Heart right ventricle (tissue), 16 donors: ENCODE measurements at places on chromosomes 2 and 18. TPM values are rescaled to one million over a fixed set of nuclear protein-coding genes. Genes with fewer than 3 reads are reported as not detected.

- no peak for DNase-seq
These were observed 201.3 kb upstream of the OSR1 start for GRCh38 chr2:19559596-19560240.

Gene SCN2A
- 0.05 TPM for total RNA-seq

DNA sequence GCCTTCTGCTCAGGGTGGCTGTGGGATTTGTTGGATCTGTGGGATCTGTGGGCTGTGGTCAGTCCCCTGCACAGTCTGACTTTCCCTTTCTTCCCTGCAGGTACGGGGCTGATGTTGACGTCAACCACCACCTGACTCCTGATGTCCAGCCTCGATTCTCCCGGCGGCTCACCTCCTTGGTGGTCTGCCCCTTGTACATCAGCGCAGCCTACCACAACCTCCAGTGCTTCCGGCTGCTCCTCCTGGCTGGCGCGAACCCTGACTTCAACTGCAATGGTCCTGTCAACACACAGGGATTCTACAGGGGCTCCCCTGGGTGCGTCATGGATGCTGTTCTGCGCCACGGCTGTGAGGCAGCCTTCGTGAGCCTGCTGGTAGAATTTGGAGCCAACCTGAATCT is 17.5 kb downstream of the ASB1 start:
- no peak for DNase-seq

DNA sequence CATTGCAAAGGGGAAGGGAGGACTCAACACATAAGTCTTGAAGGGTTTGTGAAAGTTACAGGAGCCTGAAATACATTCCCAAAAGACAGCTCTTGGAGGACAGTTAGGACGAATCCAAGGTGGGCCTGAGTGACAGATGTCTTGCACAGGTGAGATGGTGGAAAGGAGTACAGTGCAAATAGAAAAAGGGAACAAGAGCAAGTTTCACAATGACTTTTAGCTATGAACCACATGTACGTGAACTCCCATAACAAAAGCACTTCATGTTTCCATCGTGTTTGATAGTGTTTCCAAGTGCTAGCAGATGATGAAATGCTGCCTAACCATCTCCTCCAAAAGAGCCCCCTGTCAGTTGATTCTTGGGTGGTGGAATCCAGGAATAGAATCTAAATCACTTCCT is 1.8 kb downstream of the IL18RAP start:
- no peak for DNase-seq

Gene ADD2
- 1.2 TPM for total RNA-seq

- DNase-seq = no peak
These were observed 149.3 kb downstream of the COL6A3 start for GRCh38 chr2:237264480-237265219.

DNA sequence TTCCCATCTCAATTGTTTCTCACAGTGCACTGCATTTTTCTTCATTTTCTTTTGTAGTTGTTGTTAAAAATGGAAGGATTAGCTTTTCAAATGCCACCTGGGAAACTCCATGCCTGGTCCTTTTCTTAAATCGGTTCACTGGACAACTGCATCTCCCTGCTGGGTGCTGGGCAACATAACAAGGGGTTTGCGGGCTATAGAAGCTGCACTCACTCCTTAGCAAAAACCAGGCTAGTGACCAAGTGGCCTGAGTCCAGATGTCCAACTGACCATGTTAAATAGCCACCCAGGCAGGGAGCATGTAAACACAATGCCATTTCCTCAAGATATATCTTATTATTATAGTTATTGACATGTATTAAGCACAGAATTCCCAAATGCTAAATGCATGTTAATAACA is 264.9 kb downstream of the ICOS start:
- no peak for DNase-seq

Gene RASGRP3
- 62.3 TPM for total RNA-seq

Gene GRP
- total RNA-seq = not detected

Gene G6PC2
- not detected for total RNA-seq

GRCh38 chr18:73528066-73528465 is 619.6 kb downstream of the FBXO15 start:
- DNase-seq = no peak

- DNase-seq = no peak
These were observed 56.5 kb downstream of the RPIA start for GRCh38 chr2:88747990-88748389.

GRCh38 chr2:179692610-179693009 is 168.8 kb downstream of the ZNF385B start:
- no peak for DNase-seq

- DNase-seq = no peak
These were observed 59.4 kb downstream of the FMNL2 start for GRCh38 chr2:152394326-152394725.

DNA sequence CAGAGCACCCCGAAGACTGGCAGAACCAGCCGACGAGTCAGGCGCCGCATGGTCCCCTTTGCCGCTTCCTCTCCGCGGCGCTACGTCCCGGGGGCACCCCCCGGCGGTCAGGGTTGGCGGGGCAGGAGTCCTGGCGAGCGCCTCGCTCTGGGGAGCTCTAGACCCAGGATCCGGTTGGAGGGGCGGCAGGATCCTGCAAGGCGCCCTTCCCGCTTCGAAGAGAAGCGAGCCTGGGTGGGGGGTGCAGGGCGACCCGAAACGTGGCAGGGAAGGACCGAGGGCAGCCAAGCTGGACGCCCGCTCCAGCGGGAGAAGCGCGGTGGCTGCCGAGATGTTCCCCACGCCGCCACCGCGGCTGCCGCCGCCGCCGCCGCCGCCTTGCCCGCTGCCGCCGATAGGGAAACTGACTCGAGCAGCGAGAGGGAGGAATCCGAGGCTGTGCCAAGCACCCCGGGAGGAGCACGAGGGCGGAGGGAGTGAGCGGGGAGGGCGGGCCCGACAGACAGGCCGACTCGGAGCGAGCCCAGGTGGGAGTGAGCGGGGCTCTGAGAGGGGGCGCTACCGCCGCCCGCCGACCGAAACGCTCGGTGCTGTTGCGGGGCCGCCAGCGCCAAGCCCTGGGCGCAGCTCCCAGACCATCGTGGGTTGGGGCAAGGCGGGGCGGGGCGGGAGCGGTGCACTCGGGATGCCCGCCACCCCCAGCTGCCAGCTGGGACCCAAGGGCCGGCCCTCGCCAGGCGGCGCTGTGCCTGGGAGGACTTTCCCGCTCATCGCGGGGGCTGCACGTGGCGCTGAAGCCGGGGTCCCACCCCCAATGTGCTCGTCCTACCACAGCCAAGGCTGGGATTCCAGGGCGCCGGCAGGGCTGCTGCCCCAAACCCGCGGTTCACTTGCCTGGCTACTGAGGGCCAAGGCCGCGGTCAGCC is at the start of gene GALNT14:
Gene GALNT14, minus strand, starts transcription at position 404 of the 926 bp plus-strand sequence. Its CDS starts 354 bp downstream, at position 50.
- DNase-seq = peak; percentile 28

DNA sequence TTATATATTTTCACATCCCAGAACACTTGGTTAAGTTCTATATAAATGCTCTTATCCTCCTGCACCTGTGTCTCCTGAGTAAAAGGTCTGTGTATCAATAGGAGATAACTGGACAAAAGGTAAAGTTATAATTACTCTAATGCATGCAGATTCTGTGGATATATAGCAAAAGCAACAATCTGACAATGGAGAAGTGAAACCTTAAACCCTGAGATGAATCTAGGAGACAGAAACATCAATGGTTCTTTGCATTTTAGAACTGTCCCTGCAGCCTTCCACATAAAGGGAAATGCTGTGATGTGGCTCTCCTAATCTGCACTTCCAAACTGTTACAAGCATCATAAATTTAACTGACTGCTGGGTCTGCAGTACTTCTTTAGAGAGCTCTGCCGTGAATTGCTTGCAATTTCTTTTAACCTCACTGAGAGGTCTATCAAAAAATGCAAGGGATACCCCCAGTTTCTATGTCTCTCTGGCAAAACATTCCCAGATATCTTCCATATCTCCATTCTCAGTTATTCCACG is 42.8 kb upstream of the FSIP2 start:
- no peak for DNase-seq

Gene SLC5A7
- 0.11 TPM for total RNA-seq

Gene LIMS3
- 4.1 TPM for total RNA-seq

- DNase-seq = no peak
These were observed 226.2 kb downstream of the PIEZO2 start for GRCh38 chr18:10923141-10923540.

Gene CROCC2
- total RNA-seq = not detected

Gene UGT1A10
- not detected for total RNA-seq

DNA sequence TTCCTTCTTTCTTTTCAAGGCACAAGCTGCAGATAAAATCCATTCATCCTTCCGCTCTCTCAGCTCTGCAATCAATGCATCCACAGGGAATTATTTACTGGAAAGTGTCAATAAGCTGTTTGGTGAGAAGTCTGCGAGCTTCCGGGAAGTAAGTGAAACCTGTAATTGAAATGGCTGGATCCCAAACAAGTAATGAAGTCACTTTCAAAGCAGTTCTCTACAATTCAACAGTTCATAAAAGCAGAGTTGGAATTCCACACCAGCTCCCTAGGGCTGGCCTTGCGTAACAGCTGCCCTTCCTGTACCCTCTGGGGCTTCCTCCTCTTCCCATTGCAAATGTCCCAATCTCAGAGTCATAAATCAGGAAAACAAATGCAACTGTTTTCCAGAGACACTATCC is 9.6 kb downstream of the SERPINB2 start:
- no peak for DNase-seq

DNA sequence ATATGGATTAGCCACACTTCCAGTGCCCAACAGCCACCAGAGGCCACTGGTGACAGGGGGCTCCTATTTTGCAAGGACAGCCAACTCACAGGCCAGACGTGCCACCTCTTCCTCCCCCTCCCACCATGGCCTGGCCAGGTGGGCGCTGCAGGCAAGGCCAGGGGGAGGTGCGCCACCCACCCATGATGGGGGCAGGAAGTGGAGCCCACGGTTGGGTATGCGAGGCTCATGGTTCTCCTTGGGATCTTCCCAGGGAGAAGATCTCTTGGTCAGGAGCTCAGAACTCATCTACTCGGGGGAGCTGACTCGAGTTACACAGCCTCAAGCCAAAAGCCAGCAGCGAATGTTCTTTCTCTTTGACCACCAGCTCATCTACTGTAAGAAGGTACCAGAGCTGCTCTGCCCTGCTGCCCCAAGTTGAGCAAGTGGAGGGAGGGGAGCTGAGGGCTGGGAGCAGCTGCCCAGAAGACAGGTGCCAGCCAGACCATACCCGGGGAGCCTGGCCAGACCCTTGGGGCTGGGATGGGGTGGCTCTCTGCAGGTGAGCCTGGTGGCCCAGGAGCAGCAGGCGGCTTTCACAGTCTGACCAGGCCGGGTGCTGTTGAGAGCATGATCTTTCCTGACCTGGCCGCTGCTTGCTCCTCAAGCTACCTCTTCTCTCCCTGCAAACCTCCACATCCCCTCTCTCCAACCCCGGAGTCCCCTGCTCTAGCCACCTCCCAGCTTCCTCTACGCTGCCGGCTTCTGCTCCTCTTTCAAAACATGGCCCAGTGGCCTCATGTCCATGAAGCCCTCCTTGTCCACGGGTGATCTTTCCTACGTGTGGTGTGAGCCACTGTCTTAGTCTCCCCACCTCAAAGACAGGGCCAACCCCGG is 49.8 kb downstream of the FAM168B start:
- DNase-seq = no peak

Gene RAD51AP2
- total RNA-seq = 0.49 TPM

Gene ASXL3
- total RNA-seq = 4.5 TPM

- DNase-seq = no peak
These were observed 548 bp upstream of the FBLN7 start for GRCh38 chr2:112137516-112138158.

DNA sequence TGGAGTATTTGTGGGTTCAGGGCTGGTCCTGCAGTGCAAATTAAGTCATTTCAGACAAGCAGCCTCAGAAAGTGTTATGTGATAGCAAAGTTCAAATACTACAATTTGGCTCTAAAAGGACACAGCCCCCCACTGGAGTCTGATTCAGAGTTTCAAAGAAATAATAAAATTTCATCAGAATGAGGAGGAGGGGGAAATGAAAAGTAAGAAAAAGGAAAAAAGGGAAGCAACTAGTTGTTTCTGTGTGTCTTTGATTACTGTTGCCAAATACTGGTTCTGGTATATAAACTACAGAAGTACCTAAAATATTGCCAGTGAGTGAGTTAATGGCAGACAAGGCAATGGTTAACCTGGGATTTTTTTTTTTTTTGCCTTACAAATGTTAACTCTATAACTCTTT is 773.9 kb downstream of the BCL11A start:
- no peak for DNase-seq

Gene MYO5B
- total RNA-seq = 1.7 TPM

GRCh38 chr2:62313449-62314227 is 117.7 kb downstream of the B3GNT2 start:
- no peak for DNase-seq

Gene ITGAV
- total RNA-seq = 236 TPM

Gene IGFBP5
- total RNA-seq = 170 TPM

Gene DSG1
- total RNA-seq = 0.55 TPM

Gene MAT2A
- 162 TPM for total RNA-seq

DNA sequence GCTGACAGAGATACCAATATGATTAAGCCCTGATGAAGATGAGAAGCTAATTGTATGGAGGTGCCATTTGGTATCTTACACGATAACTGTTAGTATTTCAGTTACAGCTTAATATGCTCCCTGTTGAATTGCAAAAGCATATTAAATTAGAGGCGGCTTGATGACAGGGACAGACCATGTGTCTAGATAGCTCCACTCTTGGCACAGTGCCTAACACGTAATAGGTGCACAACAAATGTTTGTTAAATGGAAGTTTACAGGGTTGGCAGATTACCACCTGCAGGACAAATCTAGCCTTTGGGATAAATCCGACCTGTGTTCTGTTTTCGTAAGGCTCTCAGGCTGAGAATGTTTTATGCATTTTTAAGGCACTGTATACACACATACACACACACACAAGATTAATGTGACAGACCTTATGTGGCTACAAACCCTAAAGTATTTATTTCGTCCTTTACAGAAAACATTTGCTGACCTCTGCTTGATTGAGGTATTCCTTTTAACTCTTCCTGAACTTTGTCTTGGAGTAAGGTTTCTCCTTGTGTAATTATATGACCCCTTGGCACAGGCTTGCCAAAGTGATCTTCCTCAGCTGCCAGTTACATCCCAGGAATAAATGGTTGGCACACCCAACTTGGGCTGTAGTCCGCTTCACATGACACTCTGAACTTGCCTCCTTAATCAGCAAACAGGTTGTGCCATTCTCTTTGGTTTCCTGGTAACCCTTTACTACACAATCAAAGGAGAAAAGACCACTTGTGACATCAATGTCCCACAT is 348.9 kb downstream of the HRH4 start:
- DNase-seq = no peak

DNA sequence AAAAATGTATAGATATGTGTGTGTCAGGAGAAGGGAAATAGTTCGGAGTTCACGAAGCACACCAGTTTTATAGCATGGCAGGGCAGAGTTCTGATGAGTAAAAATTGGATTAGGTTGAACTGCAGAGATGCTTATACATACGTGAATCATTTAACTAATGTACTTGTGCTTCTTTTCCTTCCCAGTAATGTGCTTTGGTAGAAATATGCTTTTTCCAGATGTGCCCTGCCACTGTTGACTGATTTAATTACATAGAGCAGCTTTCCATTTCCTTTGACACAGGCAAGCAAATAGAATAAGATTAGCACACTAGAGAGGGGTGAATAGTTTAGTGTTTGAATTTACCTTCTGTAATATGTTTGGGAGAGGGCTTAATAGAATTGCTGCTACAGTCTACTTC is 28.9 kb upstream of the ARMC9 start:
- DNase-seq = no peak
